ENCODE measurements at places on chromosomes 4 and X.

DNA sequence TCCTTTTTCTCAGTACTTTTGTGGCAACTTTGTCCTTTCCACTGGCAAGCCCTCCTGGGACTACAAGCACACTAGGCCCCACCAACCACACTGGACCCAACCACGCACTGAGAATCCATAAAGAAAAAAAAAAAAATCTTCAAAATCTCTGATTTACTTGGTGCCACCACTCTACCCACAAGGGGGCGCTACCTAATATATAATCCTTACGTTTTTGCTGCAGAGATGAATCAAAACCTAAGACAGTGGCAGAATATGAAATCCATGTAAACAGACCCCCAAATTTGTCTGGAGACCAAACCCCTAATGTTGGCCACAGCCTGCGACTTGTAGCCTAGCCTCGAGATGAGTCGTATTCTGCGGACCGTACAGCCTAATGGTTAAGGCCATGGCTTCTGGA lies 63.5 kb upstream of the ARHGAP36 start:
- peak; percentile 4 for DNase-seq

DNA sequence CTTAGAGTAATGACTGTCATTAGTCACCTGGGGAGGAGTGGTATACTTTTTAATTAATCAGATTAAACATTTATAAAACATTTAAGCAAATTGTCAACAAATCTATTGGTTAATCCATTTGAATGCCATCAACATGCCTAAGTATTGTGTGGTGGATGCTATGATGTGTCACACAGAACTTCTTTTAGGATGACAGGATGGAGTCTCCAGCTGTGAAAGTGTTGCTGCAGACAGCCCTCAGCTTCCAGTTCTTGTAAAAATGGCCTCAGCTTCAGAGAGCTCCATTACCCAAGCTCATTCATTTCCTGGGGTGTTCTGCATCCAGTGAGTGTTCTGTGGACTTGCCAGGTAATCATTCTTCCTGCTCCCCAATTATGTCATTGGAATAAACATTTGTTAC lies 74.3 kb upstream of the CLNK start:
- no peak for DNase-seq

GRCh38 chrX:13898083-13898482 lies 81.2 kb upstream of the GPM6B start:
- DNase-seq, result no peak

DNA sequence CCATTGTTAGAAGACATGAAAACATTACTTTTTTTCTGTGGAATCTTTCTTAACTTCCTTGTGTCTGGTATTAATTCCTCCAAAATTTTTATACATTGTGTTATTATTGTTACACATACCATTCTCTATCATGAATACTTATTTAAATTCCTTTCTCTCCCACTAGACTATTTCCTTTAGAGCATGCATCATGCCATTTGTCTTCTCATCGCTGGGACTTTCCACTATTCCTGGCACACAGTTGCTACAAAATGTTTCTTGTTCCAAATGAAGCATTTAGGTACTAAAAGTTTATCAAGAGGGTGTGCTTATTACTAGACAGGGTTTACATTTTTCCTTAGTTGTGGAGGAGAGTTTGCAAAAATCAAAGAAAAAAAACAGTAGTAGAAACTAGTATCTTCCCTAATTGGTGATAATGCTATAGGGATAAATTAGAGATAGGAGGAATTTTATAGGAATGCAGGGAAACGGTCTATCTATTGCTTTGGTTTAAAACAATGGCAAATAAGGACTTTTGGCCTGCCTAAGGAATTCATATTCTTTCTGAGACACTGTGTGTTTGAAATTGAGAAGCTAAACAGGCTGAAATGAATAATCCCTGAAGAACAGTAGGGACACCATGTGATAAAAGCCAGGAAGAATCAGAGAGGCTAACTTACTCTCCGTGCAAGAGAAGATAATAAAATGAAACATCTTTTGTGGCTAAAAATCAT lies 187.5 kb upstream of the TBC1D9 start:
- DNase-seq, result no peak

DNA sequence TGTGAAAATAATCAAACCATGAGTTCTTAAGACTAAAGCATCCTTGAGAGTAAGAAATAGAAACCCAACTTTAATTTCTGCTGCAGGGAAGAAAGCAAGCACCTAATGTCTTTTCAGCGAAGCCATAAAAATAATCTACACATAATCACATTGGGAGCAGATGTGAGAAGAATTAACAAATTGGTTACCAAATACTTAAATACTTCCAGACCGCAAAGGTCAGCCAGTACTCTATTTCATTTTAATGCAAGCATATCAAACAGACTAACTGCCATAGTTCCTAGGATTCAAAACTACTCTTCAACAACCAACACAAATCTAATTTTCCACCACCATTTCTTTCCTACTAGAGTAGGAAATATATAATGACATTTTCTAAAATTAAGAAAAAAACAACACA lies 144.8 kb upstream of the SLIT2 start:
- no peak for DNase-seq

- no peak for DNase-seq
Observed at GRCh38 chrX:7614616-7615015, 228.4 kb upstream of the VCX start.

DNA sequence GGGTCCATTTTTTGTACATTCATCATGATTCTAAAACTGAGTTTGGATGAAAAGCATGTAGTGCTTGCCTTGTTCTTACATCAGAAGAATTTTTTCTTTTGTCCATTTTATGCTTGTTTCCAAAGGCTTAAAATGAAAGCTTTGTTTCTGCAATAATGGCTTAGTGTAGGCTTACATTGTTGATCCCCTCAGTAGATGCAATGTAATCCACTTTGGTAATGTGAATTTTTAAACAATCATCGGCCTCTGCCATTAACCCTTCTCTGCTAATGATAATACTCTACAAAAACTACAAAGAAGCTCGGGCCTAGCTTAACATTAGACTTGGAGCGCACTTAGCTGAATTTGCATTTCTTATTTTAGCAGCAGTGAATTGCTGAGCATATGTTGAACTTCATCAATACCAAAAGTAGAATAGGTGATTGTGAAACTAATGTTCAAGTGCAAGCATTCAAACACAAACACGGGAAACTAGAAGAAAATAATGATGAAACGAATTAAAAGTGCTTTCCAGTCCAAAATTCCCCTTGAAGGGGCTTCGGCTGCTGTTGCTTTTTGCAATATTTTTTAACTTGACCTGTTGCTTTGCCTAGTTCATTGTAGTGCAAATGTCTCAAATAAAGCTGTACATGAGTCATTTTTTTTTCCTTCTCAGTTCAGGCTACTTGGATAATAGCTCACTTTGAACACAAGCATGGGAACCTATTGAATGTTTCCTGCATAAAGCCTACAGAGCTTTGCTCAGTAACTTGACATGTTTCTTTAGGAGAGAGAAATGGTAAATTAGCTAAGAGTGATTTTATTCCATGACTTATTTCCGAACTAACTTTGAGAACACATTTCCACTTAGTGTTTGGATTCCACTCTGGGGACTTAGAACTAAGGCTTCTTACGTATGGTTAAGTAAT lies 66.5 kb downstream of the SLIT2 start:
- no peak for DNase-seq

DNA sequence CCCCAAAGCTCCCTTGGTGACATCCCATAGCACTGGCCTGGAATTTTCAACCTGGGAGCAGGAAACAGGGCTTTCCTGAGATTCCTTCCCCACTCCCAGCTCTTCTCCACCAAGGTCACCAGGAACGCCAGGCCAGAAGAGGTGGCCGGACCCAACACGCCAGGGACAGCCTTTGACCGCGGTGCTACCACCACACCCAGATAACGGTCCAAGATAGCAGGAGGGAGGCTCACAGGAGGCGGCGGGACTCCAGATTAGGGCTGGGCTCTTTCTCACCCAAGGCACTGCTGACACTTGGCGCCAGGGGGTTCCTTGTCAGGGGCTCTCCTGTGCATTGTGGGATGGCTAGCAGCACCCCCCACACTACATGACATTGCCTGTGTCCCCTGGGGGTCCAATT lies 22.9 kb downstream of the ZFYVE28 start:
- DNase-seq, result no peak

DNA sequence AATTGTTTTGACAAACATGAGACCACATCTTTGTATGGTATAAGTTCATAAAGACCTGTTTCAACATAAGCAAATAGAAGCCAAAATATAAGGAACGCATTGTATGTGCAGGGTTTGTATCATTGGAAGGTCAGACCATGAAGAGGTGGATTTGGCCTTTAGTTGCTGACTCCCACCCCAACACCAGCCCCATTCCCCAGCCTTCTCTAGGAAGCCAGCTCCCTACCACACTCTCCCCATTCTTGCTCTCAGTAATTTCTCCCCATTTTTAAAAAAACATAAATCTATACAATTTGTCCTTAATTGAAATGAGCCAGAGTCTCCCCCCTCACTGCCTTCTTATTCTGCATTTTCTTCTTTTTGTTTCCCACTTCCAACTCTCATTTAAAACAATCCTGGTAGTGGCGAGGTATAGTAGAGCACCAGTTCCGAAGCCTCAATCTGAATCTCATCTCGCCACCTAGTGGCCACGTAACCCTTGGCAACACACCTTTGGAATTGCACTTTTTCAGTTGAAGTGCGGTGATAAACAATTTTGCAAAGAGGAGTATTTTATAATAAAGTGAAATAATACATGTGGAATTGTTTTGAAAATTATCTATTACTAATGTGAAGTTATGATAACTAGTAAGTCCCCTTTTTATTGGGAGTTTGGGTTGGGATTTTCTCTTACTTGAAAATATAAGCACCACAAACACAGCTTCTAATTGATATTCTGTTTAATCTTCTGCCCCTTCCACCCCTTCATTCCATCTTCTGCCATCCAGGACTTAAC lies 126.6 kb downstream of the ASB9 start:
- peak; percentile 50 for DNase-seq

GRCh38 chr4:44845993-44846392 lies 119.6 kb upstream of the GNPDA2 start:
- no peak for DNase-seq

GRCh38 chr4:116733370-116733769 lies 352.0 kb downstream of the TRAM1L1 start:
- DNase-seq, result no peak

- DNase-seq, result no peak
Observed at GRCh38 chr4:59240011-59240410, 1960.1 kb upstream of the ADGRL3 start.

GRCh38 chr4:59983852-59984251 lies 1216.3 kb upstream of the ADGRL3 start:
- no peak for DNase-seq

DNA sequence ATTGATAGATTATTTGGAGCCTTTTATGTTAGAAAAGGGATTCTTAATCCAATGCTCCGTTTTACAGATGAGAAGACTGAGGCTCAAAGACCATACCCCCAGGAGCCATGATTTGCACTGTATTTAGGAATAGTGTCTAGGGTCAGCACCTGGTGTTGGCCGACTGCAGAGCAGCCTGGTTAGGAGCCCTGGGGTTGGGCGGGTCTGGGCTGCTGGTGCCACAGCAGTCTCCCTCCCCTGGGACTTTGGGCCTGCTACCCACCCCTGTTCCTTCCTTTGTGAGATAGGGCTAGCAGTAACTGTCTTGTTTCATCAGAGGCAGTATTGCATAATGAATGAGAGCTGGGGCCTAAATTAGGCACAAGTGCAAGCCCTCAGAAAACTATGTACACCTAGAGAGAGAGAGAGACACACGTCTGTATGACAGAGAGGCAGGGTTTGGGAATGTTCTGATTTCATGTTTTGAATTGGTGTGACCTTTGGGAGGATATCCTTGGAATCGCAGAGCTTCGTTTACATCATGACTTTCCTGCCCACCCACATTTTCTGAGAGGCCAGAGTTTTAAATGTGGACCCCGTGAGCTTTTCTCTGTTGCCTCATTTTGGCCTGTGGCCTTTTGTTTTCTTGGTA lies 111.7 kb downstream of the PTTG2 start:
- DNase-seq, result no peak

DNA sequence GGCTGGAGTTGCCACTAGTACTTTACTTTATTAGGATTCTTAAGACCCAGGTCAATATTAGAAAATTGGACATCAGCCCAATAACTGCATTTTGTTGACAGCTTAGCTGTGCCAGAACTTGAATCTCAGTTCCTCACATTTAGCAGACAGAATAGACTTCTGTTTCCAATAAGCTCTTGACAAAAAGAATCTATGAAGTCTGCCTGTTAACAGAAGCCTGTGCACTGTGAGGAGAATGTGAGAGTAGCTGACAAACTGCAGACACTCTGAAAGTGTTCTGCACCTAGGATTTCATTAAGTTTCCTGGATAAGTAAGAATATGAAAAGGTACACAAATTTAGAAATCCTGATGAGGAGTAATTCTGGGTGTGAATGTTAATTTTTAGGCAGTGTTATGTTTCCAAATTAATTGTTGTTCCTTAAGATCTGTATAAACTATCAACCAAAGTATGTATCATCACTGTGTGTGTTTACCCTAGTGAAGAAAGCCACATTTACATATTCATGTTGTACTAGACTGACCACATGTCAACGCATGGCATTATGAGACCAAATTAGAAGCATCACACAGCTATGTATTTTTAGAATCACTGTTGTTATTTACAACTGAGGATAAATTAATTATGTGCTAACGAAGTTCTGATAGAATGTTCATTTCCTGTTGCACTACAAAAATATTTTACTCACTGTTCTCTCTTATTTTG lies 756.4 kb upstream of the IGFBP7 start:
- DNase-seq, result no peak

DNA sequence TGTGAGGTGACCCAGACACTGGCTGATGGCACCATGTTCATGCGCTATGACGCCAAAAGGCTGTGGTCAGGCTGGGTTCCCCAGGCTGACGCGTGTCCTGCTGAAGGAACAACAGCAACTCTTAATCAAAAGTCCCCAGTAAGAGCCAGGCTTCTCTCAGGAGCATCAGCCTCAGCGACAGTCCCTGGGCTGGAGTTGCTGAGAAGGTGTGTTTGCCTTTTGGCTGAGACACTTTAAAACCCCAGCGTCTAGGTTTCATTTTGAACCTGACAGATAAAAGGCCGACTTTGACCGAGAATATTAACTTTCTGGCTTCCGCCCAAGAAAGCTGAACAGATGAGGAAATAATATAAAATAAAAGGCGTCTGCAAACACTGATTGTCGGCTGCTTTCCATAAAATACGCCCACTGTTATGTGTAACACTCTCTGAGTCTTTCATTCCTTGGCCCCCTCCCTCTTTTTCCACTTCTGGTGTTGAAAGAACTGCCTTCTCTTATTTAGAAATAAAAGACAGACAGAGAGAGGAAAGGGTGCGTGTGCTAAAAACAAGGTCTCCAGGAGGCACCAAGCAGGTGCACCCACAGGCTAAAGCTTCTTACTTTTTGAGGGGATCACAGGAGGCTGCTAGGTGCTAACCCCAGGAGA lies 373.6 kb downstream of the MID1IP1 start:
- peak; percentile 50 for DNase-seq

Data from CD4-positive, alpha-beta memory T cell (primary cell).